Natural killer cell treated with Interleukin-12 subunit alpha and Interleukin-12 subunit beta and Interleukin-15 and Interleukin-18, amount 100 ng/mL, for 72 hours (primary cell): ENCODE measurements at places on chromosomes 7 and 10. TPM values are rescaled to one million over a fixed set of nuclear protein-coding genes. Genes with fewer than 3 reads are reported as not detected.

GRCh38 chr10:133060466-133060865, 27.3 kb upstream of the ADGRA1 start:
- H3K4me3 ChIP-seq: no peak overlapping the region
- no peak for DNase-seq
- H3K36me3 ChIP-seq: no peaks in the 10 kb centered on the region
- H3K27ac ChIP-seq: no peak overlapping the region
- H3K4me1 ChIP-seq: peaks cover 14% of the 10 kb centered on the region

DNA sequence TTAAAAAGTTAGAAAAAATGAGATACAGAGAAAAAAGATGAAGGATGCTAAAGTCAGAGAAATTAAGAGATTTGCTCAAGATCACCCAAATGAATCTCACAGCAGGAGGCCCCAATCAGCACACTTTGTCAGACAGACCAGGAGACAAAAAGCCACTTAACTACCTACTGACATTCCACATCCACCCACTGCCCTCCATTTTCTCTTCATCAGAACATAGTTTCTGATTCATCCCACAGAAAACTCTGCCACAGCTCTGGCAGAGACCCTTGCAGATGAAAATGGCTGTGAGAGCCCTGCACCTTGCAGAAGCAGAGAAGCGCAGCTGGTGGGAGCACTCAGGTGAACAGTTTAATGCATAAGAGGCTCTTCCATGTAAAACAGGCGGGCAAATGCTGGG, 26.6 kb downstream of the DGKI start:
- DNase-seq: no peak
- H3K4me1 ChIP-seq: no peaks in the 10 kb centered on the region
- no peak overlapping the region for H3K27ac ChIP-seq
- H3K36me3 ChIP-seq: no peaks in the 10 kb centered on the region
- no peak overlapping the region for H3K4me3 ChIP-seq

- H3K27me3 ChIP-seq: no peaks in the 10 kb centered on the region
- H3K36me3 ChIP-seq: no peaks in the 10 kb centered on the region
- DNase-seq: no peak
- no peak overlapping the region for H3K4me3 ChIP-seq
- H3K4me1 ChIP-seq: no peaks in the 10 kb centered on the region
- no peak overlapping the region for H3K27ac ChIP-seq
Observed at GRCh38 chr10:86349474-86349873, 17.1 kb downstream of the GRID1 start.

GRCh38 chr10:61406242-61406641, 46.9 kb downstream of the TMEM26 start:
- DNase-seq: no peak
- H3K27me3 ChIP-seq: peaks cover 11% of the 10 kb centered on the region
- H3K36me3 ChIP-seq: no peaks in the 10 kb centered on the region
- no peaks in the 10 kb centered on the region for H3K4me1 ChIP-seq

The SMO gene
- total RNA-seq: 0.39 TPM

The GIMAP2 gene
- 26.1 TPM for total RNA-seq
